ENCODE measurements at places on chromosomes 1 and 21. TPM values are rescaled to one million over a fixed set of nuclear protein-coding genes. Genes with fewer than 3 reads are reported as not detected.

SLC44A5 gene
- 11.6 TPM for total RNA-seq

DNA sequence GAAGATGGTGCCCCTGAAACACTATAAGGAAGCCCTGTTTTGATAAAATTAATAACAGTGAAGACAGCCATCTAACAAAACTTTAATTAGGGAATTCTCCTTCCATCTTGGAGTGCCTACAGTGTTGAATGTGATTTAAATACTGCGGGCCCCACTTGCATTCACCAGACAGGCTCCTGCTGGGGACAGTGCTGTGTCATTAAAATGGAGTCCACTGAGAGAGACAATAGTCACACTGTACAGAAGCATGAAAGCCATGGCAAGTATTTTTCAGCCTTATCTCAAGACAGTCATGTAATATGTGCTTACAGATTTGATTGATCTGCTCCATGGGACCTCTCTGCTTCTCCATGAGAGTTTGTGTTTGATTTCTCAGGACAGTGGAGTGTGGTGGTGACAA is 29.7 kb upstream of the ZBTB18 start:
- no peak for DNase-seq

DNA sequence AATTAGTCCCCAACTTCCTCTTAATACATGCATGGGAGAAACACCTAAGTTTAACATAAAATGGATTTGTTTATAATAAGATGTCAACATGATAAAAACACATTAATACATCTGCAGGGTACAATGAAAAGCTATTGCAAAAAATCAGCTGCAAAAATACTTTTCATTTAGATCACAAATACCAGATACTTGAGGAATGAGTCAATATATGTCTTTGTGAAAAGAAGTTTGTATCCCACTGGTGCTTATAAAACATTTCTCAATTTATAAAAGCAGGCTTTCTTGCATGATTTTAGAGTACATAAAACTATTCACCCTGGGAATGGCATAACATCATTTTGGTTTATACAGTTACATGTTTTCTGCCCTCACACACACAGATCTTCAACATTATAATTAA is 18.6 kb upstream of the PRKAA2 start:
- no peak for DNase-seq

GRCh38 chr1:71745326-71745725 is 537.0 kb downstream of the NEGR1 start:
- DNase-seq = no peak
